Central memory CD4-positive, alpha-beta T cell (primary cell): ENCODE measurements at places on chromosomes 4 and X.

GRCh38 chrX:102712216-102712966 lies at the start of gene GPRASP2:
TSS of gene GPRASP2 (plus strand) at chrX:102712448. CDS start at chrX:102714870, 2,422 bp downstream.
- peak; percentile 9 for DNase-seq

- DNase-seq: no peak
Observed at GRCh38 chr4:77777135-77777807, 41.9 kb downstream of the CNOT6L start.

- no peak for DNase-seq
Observed at GRCh38 chrX:23127586-23127985, 127.8 kb downstream of the DDX53 start.

DNA sequence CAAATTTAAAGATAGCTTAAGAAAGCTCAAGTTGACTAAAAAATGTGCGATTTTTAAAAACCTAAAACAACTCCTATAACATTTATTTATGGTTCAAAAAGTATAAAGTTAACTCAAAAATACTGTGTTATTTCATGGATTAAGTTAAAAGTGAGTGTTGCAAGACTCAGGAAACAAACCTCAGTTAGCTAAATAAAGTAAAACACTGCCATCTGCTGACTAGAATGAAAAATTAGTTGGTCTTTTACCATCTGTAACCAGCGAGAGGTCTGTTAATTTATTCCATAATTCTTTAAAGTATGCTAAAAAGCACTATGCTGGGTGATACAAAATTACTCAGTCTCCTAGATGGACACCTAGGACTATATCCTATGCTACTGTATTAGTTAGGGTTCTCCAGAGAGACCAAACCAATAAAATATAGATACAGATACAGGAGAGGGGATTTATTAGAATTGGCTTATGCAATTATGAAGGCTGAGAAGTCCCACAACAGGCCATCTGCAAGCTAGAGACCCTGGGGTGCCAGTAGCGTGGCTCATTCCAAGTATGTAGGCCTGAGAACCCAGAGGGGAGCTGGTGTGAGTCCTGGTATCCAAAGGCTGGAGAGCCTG lies 4.9 kb upstream of the WDFY3 start:
- no peak for DNase-seq

- no peak for DNase-seq
Observed at GRCh38 chr4:5365071-5366008, 314.1 kb downstream of the STK32B start.

- DNase-seq: no peak
Observed at GRCh38 chr4:14596437-14596836, 405.8 kb upstream of the CPEB2 start.

GRCh38 chr4:114601304-114602052 lies 2.9 kb downstream of the UGT8 start:
- DNase-seq: no peak

GRCh38 chrX:43357741-43358140 lies 298.4 kb upstream of the MAOA start:
- no peak for DNase-seq

- no peak for DNase-seq
Observed at GRCh38 chrX:120504569-120504968, 35.5 kb upstream of the LAMP2 start.

- DNase-seq: no peak
Observed at GRCh38 chr4:15348236-15348635, 79.6 kb upstream of the C1QTNF7 start.

GRCh38 chr4:100095729-100096595 lies 94.3 kb downstream of the DDIT4L start:
- peak; percentile 24 for DNase-seq

- DNase-seq: no peak
Observed at GRCh38 chrX:69290292-69290691, 125.0 kb upstream of the PJA1 start.
